Heart right ventricle (tissue), 16 donors: ENCODE measurements at places on chromosomes 2 and 18. TPM values are rescaled to one million over a fixed set of nuclear protein-coding genes. Genes with fewer than 3 reads are reported as not detected.

GRCh38 chr2:176079831-176080539, 3.8 kb downstream of the EVX2 start:
- no peak for DNase-seq

DNA sequence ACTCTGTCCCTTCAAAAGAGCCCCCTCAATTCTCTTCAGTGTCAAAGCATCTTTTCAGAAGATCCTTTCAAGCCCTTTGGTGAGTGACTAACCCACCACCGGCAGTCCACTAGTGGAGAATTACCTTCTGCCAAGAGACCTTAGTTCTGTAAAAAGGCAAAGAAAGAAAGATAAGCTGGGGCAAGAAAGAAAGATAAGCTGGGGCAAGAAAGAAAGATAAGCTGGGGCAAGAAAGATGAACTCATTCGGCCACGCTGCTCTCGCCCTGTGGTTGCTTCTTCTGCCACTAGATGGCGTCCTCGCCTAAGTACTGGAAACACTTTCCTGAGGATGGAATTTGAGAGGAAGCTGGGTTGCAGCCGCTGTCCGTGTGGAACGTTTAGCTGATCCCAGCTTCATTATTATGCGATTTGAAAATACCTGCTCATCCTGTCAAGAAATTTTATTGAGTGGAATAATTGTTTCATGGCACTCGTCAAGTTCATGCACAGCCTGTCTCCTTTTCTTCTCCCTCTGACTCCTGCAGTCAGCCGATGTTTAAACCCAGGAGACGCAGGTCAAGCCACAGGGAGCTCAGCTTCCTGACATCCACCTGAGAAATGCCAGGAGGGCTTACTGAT, 17.3 kb upstream of the ANXA4 start:
- peak; percentile 84 for DNase-seq

GRCh38 chr2:47323009-47323821, 79.7 kb upstream of the MSH2 start:
- DNase-seq, result peak; percentile 69

- DNase-seq, result no peak
These were observed 18.2 kb upstream of the TNP1 start for GRCh38 chr2:216878072-216878471.

Gene SCN3A
- 0.80 TPM for total RNA-seq

Gene SEMA4C
- total RNA-seq, result 43.8 TPM

DNA sequence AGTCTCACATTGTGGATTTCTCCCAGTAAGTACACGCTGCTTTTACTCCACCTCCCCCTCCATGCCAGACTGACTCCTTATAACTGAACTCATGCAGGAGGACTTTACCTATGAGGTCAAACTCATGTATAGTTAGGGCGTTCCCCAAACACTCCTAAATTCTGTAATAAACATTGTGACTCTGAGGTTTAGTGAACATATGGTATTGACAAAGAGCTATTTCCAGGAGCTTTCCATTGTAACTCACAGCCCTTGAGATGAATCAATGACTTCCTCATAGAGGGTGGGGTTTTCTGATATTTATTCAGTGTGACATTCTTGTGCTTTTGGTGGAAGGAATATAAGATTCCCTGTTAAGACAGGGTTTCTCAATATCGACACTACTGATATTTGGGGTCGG, 337.4 kb upstream of the SLC14A2 start:
- DNase-seq, result no peak

GRCh38 chr2:195486987-195487644, 169.9 kb upstream of the SLC39A10 start:
- DNase-seq, result no peak

GRCh38 chr2:236344446-236344845, 80.2 kb upstream of the ASB18 start:
- no peak for DNase-seq

- DNase-seq, result no peak
These were observed 40.9 kb downstream of the TWIST2 start for GRCh38 chr2:238888781-238889180.

DNA sequence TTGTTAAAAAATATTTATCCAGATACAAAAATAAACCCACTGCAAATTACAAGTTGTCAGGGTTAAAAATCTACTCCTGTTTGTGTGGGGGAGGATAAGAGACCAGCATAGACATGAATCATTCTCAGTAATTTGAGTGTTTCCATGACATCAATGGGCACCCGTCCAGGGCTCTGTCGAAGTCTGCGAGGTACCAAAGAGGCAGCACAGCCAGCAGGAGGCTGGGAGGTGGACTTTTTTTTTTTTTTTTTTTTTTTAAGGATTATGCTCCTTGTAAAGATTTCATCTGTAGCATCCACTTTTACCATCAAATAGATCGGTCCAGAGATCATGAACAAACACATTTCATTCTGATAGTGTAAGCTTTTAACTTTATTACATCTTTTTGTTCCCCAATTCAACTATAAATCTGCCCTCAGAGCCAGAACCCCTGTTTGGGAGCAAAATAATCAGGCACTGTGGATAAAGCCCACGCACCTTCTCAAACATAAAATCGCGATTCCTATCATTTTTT, 182.0 kb downstream of the TCF4 start:
- peak; percentile 82 for DNase-seq

- no peak for DNase-seq
These were observed 366.3 kb upstream of the FANCL start for GRCh38 chr2:58607448-58607847.

DNA sequence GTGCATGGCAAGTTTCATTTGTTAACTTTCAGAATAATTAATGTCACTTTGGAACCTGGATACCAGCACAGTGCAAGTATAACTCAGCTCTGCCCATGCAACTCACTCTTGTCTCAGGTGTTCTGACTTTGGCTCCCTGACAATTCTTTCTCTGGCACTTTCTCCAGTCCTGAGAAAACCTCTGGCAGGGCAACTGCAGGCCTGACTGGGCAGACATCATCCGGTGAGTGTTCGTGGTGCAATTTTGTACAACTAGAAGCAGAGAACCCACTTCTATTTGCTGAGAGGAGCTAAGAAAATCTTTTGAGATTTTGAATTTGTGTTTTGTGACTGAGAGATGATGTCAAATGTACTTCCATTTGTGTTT, 143.0 kb downstream of the AQP4 start:
- DNase-seq, result no peak

- no peak for DNase-seq
These were observed 352.4 kb downstream of the EIPR1 start for GRCh38 chr2:3025261-3025660.

GRCh38 chr2:167944825-167945659, 302.4 kb downstream of the STK39 start:
- no peak for DNase-seq

DNA sequence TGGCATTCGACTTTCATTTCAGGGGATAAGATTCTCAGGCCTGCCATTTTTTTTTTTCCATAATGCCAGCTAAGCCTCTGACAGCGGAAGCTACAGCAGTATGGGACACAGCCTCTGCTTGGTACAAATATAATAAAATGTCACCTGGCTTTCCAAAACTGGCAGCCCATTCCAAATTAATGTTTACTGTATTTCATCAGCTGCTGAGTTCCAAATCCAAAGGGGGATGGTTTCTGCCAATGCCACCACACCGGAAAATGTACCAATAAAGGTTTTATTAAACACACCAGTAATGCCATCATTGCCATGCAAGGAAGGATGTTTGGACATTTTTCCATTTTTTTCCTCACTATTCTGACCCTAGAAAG, 275.8 kb upstream of the CCDC68 start:
- DNase-seq, result no peak

Gene RFX8
- 0.15 TPM for total RNA-seq

DNA sequence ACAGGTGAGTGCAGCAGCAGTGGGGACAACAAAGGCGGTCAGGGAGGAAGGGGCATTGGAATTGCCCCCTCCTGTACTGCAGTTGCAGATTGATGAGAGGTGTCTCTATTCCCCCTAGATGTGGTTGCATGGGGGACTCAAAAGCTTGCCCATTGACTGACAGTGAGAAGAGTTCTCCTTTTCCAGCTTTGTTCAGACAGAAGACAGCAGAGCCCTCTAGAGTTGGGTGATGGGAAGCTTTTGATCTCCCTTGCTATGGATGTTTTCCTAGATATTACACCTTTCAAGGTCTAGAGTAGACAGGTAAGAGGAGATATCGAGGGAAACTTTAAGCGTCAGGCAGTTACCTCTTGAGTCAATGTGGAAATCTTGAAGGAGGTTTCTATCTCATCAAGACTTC, 2.9 kb downstream of the PROKR1 start:
- no peak for DNase-seq

GRCh38 chr2:147515213-147515612, 329.6 kb upstream of the ACVR2A start:
- no peak for DNase-seq

Gene TTN
- total RNA-seq, result 3,938 TPM

Gene DNAH7
- 0.10 TPM for total RNA-seq

- DNase-seq, result no peak
These were observed 876 bp downstream of the CNTNAP5 start for GRCh38 chr2:124025891-124026434.

GRCh38 chr2:120722568-120723421, 12.9 kb upstream of the GLI2 start:
- peak; percentile 32 for DNase-seq

GRCh38 chr2:80815259-80815658, 510.7 kb upstream of the LRRTM1 start:
- no peak for DNase-seq

DNA sequence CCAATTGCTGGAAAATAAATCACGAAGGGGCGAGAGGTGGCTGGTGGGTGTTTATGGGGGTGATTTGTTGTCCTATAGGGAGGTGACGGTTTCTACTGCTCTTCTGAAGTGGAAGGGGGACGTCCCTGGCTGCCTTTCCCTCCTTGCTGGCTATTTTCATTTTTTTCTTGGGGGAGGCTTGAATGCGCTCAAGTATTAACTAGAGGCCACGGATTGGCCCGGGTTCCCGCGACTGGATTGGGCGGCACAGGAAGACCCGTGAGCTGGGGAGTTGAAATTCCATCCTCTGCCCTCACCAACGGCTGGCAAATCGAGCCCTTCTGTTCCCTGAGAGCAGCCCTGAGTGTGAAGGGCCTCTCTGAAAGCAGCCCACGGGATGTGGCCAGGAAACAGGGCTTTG, 176.5 kb upstream of the SPRED2 start:
- DNase-seq, result no peak

DNA sequence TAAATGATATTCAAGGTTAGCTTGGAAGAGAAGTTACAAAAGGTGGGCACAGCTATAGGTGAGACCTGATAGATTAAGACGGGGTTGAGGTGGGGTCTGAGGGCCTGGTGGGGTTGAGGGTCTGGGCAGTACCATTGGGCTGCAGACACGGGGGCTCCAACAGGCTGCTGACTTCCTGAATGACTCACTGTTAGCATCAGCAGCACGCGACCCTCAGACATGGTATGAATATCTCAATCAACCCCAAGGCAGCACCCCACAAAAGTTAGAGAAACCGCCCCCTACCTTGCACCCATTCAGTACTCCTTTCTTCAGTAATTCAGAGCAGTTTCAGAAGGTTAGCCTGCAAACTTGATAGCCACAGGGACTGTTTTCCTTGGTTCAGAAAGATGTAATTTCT, 10.8 kb upstream of the NCK2 start:
- DNase-seq, result no peak

DNA sequence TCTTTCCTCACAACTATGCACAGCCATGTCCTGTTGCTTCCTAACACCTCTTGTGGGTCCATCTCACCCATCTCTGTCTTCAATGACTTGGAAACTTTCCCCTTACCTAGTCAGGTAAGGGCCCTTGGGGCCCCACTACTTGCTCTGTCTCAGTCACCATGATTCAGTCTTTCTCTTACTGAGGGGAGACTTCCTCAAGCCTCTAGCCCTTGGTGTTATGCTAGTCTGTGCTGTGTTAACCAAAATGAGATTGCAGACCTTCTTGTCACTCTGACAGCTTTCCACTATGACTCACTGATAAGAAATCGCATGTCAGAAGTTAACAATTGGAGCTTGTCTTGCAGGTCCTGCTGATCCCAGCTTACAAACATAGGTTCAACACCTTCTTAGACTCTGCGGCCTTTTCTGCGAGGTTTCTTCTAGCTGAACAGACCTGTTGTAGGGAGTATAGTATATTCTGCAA, 65.3 kb downstream of the WDR75 start:
- DNase-seq, result no peak
